Activated CD4-positive, alpha-beta memory T cell treated with anti-CD3 and anti-CD28 coated beads, Interleukin-2, amount 10 ng/mL, durations not matched to agents 7 days and 5 days (primary cell): ENCODE measurements at places on chromosomes 3 and 15.

- H3K27me3 ChIP-seq = no peaks in the 10 kb centered on the region
- H3K36me3 ChIP-seq = peaks cover 24% of the 10 kb centered on the region
- H3K4me3 ChIP-seq = no peak overlapping the region
- H3K27ac ChIP-seq = peak overlapping the region; percentile 38
- peaks cover 55% of the 10 kb centered on the region for H3K4me1 ChIP-seq
- DNase-seq = no peak
Measured at GRCh38 chr3:194489736-194490612, 3.2 kb upstream of the ATP13A3 start.

DNA sequence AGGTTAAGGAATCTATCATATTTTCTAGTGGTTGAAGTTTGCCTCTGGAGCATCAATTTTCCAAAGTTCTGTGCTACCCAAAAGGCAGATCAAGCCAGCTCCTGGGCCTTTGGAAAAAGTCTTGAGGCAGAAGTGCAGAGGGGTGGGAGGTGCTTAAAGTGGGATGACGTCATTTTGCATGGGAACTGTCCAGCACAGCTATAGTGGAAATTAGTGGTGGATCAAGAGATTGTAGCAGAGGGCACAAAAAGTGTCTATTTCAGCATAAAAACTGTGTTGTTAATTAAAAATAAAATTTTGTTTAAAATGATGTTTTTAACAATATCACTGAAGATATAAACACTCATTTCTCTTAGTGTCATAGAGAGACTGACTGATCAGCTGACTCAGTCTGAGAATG is 221.9 kb downstream of the LRRN1 start:
- H3K27ac ChIP-seq = no peak overlapping the region
- H3K4me1 ChIP-seq = no peaks in the 10 kb centered on the region
- DNase-seq = no peak
- H3K27me3 ChIP-seq = no peaks in the 10 kb centered on the region

DNA sequence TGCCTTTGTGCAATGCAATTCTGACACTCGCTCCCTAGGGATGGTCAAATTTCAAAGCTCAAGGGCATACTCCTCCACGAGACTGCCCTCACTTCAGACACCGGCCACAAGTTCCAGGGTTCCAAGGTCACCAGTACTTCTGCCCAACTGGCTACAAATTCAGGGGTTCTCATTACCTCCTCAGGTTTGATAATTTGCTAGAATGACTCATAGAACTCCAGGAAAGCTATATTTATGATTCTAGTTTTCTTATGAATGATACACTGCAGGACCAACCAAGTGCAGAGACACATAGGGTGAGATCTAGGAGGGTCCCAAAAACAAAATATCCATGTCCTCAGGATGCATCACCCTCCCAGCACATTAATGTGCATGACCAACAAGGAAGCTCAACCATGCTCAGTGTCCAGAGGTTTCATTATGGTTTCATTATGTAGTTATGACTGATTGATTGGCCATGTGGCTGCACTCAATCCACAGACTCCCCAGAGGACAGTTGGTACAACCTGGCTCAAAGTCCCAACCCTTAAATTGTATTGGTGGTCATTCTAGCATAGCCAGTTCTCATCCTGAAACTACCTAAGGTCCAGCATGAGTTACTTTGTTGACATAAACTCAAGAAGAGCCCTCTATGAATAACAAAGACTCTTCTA is 170.4 kb upstream of the LRRN1 start:
- no peak overlapping the region for H3K4me3 ChIP-seq
- no peak overlapping the region for H3K27ac ChIP-seq
- no peak for DNase-seq
- H3K27me3 ChIP-seq = no peaks in the 10 kb centered on the region
- no peaks in the 10 kb centered on the region for H3K4me1 ChIP-seq

DNA sequence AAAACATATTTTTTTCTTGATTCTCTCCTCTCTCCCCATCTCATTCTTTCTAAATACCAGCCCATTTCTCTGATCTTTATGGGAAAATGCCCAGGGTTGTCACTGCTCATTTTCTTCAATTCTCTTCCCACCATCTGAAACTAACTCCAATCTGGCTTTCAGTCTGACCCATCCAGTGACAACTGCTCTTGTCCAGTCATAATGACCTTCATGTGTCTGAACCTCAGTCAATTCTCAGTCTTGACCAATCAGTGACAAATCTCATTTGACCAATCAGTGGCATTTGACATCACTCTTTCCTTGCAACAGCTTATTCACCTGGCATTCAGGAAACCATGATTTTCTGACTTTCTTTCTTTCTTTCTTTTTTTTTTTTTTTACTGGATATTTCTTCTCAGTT is 15.1 kb downstream of the VEPH1 start:
- H3K27ac ChIP-seq = no peak overlapping the region
- DNase-seq = no peak
- no peaks in the 10 kb centered on the region for H3K36me3 ChIP-seq
- H3K4me1 ChIP-seq = no peaks in the 10 kb centered on the region
- H3K27me3 ChIP-seq = peaks cover 7% of the 10 kb centered on the region
- H3K4me3 ChIP-seq = no peak overlapping the region

GRCh38 chr3:30737743-30738499 is 131.5 kb downstream of the TGFBR2 start:
- H3K36me3 ChIP-seq = no peaks in the 10 kb centered on the region
- H3K27ac ChIP-seq = no peak overlapping the region
- H3K4me1 ChIP-seq = peaks cover 3% of the 10 kb centered on the region
- peaks cover 2% of the 10 kb centered on the region for H3K27me3 ChIP-seq

GRCh38 chr3:11185564-11186317 is 31.4 kb downstream of the HRH1 start:
- H3K4me3 ChIP-seq = no peak overlapping the region
- peaks cover 20% of the 10 kb centered on the region for H3K27me3 ChIP-seq
- H3K27ac ChIP-seq = no peak overlapping the region
- H3K36me3 ChIP-seq = no peaks in the 10 kb centered on the region
- no peak for DNase-seq

DNA sequence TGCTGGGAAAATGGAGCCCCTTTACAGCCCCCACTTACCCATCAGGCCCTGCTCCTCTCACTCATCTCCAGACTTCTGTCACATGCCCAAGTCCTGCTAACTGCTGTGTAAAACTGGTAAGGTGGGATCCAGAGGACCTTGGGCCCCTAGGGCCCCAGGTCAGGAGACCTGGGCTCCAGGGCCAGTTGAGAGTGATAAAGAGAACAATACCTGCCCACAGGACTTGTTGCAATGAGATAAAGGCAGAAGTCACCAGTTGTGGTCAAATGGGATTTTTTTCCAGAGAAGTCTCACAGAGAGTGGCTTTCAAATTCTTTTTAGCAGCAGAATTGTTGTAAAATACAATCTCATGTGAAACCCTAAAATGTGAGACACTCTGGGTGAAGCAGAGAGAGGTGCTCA is 753 bp downstream of the FURIN start:
- H3K36me3 ChIP-seq = peaks cover 32% of the 10 kb centered on the region
- no peak for DNase-seq

DNA sequence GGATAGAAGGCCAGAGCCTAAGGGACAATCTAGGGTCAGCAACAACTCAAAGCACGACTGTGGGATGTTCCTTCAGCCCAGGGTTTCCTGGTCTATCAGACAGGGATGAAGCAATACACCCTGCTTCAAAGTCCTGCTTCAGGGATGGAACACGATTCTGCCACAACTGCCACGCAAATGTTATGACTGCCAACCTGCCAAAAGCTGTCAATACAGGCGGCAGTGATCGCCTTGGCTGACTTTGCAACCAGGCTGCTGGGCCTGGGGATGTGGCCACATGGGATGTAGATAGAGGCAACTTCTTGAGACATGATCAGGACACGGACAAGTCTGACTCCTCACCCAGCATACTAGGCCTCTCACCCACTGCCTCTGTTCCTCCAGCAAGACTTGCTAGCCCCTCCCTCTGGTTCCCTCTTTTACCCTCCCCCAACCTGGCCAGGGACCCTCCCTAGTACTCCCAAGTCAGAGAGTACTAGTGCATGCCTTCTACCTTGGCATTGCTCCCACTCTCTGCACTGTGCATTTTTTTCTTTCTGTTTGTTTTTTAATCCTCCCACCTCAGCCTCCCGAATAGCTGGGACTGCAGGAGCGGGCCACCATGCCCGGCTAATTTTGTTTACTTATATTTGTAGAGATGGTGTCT is 7.6 kb downstream of the CCDC12 start:
- no peaks in the 10 kb centered on the region for H3K27me3 ChIP-seq
- no peak for DNase-seq
- H3K27ac ChIP-seq = no peak overlapping the region
- peaks cover 78% of the 10 kb centered on the region for H3K4me1 ChIP-seq

- no peak overlapping the region for H3K27ac ChIP-seq
- no peak for DNase-seq
- peaks cover 27% of the 10 kb centered on the region for H3K4me1 ChIP-seq
- no peak overlapping the region for H3K4me3 ChIP-seq
Measured at GRCh38 chr3:45603226-45603625, 8.7 kb downstream of the LIMD1 start.

- no peak for DNase-seq
- H3K4me3 ChIP-seq = no peak overlapping the region
- H3K27me3 ChIP-seq = no peaks in the 10 kb centered on the region
- H3K4me1 ChIP-seq = no peaks in the 10 kb centered on the region
- no peaks in the 10 kb centered on the region for H3K36me3 ChIP-seq
Measured at GRCh38 chr3:155231792-155232191, 61.7 kb downstream of the STRIT1 start.

GRCh38 chr3:185654758-185655145 is 68.7 kb downstream of the SENP2 start:
- H3K4me3 ChIP-seq = no peak overlapping the region
- H3K4me1 ChIP-seq = peaks cover 6% of the 10 kb centered on the region
- H3K27ac ChIP-seq = no peak overlapping the region
- H3K36me3 ChIP-seq = no peaks in the 10 kb centered on the region
- H3K27me3 ChIP-seq = no peaks in the 10 kb centered on the region

DNA sequence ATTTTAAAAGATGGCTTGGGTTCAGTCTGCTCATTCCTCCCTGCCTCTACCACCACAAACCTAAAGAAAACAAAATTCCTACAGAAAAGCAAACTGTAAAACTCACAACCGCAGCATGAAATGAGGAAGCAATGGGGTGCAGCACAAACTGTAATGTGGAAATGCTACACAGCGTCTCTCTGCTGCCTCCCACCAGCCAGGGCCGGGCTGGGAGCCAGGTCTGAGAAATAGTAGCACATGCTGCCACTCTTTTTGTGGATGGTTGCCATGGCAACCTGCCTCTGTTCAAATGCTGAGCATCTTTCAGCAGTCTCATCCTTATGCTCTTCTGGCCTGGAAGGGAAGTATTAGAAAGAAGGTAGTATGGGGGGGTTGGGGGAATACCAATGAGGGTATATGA is 55.4 kb downstream of the EOMES start:
- peaks cover 3% of the 10 kb centered on the region for H3K36me3 ChIP-seq
- DNase-seq = peak; percentile 32
- no peaks in the 10 kb centered on the region for H3K27me3 ChIP-seq
- H3K4me1 ChIP-seq = peaks cover 28% of the 10 kb centered on the region

DNA sequence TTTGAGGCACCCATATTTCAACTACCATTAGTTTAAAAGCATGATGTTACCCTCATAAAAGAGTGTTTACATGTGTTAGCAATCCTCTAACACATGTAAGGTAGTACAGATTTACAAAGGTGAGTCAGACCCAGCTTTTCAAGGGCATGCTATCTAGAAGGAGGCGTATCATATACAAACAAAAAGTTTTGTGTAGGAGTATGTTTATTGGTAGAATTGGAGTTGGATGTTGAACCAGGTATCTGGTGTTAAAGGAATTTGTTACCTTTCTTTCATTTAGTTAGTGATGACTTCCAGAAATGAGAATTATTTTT is 2.4 kb downstream of the HACD3 start:
- no peaks in the 10 kb centered on the region for H3K27me3 ChIP-seq
- H3K4me3 ChIP-seq = peak overlapping the region; percentile 21
- H3K27ac ChIP-seq = no peak overlapping the region
- DNase-seq = no peak

DNA sequence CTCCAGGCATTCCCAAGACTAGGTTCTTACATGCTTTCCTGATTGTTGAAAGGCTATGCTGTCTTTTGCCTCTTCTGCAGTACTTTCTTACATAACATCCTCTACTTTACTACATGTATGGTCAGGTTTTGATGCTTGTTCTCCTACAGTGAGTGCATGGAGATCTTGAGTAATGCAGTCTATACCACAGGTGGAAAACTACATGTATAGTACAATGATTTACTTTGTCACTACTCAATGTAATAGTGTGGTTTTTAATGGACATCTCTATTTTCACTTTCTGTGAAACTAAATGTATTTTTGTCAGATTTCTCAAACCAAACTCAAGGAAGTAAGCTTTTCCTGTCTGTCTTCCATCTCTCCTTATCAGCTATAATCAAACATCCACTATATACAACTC is 657.0 kb downstream of the TUSC7 start:
- H3K36me3 ChIP-seq = no peaks in the 10 kb centered on the region
- no peak overlapping the region for H3K4me3 ChIP-seq
- no peak for DNase-seq
- no peak overlapping the region for H3K27ac ChIP-seq
- H3K27me3 ChIP-seq = no peaks in the 10 kb centered on the region

DNA sequence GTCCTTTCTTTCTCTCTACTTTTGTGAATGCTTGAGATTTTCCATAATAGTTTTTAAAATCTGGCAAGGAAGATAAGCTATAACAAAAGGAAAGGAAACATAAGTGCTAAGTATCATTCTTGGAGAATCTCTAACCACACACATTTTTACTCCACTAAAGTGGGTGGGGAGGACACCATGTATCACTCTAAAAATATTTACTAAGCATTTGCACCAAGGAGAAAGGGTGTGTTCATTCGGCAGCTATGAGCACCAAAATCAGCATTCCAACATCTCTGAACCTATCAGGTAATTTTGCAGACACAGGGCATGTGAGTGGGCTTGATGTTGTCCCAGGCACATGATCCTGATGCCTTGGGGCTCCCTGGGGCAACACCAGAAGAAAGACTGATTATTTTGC is 5.5 kb downstream of the B4GALT4 start:
- peaks cover 44% of the 10 kb centered on the region for H3K4me1 ChIP-seq
- no peak overlapping the region for H3K27ac ChIP-seq

- peaks cover 17% of the 10 kb centered on the region for H3K4me1 ChIP-seq
- no peak overlapping the region for H3K27ac ChIP-seq
- H3K27me3 ChIP-seq = no peaks in the 10 kb centered on the region
- no peak for DNase-seq
Measured at GRCh38 chr3:112634786-112635541, 6.0 kb downstream of the CCDC80 start.

- no peak overlapping the region for H3K4me3 ChIP-seq
- no peaks in the 10 kb centered on the region for H3K36me3 ChIP-seq
- no peaks in the 10 kb centered on the region for H3K27me3 ChIP-seq
- no peak overlapping the region for H3K27ac ChIP-seq
Measured at GRCh38 chr3:87045473-87045872, 54.5 kb upstream of the VGLL3 start.
